Stimulated activated CD4-positive, alpha-beta T cell treated with anti-CD3 and anti-CD28 coated beads, Interleukin-15, amount 100 ng/mL, for 24 hours (primary cell): ENCODE measurements at places on chromosomes 7 and 10.

- no peak for DNase-seq
Observed at GRCh38 chr10:527416-527815, 162.1 kb downstream of the DIP2C start.

GRCh38 chr7:68207676-68208075, 1211.0 kb downstream of the TYW1 start:
- no peak for DNase-seq

GRCh38 chr7:142375710-142376313, 118.0 kb upstream of the PRSS58 start:
- DNase-seq = peak; percentile 23

- no peak for DNase-seq
Observed at GRCh38 chr7:16650266-16650665, 4.3 kb downstream of the BZW2 start.

GRCh38 chr7:80584778-80585177, 53.7 kb upstream of the CD36 start:
- no peak for DNase-seq

GRCh38 chr7:108296911-108297310, 159.3 kb downstream of the NRCAM start:
- DNase-seq = no peak

DNA sequence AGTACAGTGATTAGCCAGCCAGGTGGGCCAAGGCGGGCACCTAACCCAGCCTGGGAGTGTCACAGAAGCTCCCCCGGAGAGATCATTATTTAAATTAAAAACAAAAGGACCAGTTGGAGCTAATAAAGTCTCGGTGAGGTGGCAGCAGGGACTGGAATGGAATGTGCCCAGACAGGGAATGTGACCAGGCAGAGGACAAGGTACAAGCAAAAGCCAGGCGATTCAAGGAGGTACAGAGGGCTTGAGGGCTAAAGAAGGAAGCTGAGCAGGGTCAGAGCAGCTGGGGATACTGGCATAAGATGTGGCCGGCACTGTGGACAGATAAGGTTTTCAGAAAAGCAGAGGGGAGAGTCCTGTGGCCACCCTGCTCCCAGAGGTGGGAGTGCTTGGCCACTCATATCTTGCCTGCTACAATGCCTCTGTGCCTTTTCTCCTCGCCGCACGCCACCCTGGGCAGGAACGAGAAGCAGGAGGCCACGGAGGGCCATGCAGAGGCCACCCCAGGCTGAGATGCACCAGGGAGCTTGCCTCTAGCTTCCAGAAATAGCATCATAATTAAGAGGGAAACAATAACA, 13.2 kb downstream of the TMEM273 start:
- DNase-seq = no peak

DNA sequence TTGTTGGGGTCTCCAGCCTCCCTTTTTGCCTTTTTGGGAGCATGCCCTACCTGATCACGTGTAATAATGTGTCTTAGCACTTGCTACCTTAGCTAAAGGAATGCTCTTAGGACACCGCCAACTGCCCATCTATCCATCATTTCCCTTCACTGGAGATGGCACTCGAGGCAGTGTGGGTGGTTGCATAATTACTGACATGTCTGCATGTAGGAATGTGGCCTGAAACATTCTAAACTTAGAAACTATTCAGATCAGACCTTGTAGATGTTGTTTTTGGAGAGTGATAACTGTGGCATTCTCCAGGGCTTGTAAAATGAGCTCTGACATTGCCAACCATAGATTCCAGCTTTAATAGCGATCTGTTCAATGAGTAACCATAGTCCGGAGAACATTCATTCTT, 365.8 kb downstream of the BBS9 start:
- no peak for DNase-seq

- no peak for DNase-seq
Observed at GRCh38 chr7:139284252-139284896, 53.3 kb downstream of the UBN2 start.

- DNase-seq = no peak
Observed at GRCh38 chr7:105971845-105972244, 8.8 kb downstream of the CDHR3 start.

DNA sequence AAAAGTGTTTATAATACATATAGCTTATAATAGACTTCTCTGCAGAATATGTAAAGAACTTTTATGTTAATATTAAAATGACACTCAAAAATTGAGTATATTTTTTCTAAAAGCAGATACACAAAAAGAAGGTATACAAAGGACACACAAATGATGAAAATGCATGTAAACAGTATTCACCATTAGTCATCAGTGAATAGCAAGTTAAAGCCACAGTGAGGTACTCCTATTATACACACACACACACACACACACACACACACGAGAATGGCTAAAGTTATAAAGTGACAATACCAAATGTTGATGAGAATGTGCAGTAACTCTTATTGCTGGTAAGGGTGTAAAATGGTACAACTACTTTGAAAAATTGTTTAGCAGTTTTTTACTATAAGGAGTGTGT, 92.9 kb downstream of the ITGB1 start:
- no peak for DNase-seq

DNA sequence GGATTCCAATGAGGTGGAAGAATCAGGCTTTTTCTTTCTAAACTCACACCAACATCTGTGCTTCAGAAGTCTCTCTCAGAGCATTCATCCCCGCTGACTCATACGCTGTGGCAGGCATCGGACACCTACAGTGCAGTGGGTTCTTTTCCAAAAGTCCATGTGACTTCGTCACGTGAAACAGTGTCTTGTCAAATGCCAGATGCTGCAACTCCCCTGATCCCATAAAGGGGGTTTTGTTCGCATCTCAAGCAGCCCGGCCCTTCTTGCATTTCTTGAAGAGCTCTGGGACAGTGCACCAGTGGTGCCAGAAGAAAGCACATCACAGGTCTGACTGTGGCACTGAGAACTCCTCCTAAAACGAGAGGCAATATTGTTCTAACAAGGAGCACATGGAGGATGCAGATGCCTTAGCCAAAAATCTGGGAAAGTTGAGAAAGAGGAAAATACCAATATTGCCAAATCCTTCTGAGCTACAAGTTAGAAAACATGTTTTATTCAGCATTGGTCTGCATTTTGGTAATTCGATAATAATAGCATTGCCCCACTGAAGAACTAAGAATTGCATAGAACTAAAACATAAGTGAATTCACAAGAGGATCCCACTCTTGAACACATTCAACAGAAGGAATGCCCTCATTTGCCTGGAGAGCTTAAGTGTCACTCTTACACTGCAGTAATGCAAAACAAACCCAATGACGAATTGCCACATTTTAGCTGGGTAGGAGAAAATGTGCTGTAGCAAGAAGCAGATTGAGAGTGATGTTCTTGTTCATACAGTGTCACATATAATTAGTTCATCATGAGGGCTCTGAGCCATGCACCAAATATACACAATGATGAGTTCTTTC, 204.4 kb downstream of the CXCL12 start:
- no peak for DNase-seq

GRCh38 chr10:108404155-108404554, 1239.6 kb upstream of the SORCS1 start:
- no peak for DNase-seq

DNA sequence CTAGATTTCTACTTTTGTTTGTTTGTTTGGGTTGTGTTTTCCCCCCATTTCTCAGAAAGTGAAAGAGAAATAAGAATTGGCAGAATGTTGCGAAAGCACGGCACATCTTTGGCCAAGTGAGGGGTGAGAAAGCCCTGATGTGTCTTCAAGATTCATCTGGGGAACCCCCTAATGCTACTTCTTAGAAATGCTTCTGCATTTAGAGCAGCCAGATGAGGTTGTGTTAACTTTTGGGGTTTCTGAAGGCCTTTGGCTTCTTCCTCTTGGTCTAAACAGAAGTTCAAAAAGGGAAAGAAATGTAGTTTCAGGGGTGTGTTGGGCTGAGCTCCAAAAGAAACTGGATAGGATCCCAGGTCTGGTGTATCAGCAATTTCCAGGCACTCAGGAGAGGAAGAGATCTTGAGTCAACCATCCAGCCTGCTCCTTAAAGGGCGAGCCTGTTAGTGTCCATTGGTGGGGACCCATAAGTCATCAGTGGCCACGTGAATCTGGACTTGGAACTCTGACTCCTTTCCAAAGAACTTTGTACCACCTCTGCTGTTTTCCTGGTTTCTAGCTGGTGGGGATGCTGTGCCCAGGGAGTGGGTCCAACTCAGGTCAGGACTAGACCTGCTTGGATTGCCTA, 6.5 kb downstream of the DUSP5 start:
- DNase-seq = peak; percentile 72

GRCh38 chr7:100604976-100605911, 3.1 kb downstream of the PCOLCE start:
- peak; percentile 73 for DNase-seq

DNA sequence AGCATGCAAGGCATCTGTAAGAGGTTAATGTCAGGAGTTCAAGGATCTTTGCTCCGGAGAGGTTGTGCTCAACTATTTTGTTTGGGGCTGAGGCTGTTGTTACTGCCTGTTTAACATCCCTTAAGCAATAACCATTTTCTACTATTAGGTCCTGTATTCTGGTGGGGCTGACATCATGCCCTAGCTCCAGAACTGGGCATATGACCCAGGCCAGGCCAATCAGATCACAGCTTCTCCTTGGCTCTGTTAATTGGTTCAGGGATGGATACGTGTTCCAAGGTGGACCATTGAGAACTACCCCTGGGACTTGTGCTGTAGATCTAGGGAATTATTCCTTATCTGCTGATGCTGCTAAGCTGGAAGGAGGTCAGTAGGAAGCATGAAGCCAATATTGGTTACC, 67.0 kb downstream of the SYPL1 start:
- DNase-seq = no peak

- no peak for DNase-seq
Observed at GRCh38 chr10:118672766-118673715, 77.6 kb upstream of the PRLHR start.

DNA sequence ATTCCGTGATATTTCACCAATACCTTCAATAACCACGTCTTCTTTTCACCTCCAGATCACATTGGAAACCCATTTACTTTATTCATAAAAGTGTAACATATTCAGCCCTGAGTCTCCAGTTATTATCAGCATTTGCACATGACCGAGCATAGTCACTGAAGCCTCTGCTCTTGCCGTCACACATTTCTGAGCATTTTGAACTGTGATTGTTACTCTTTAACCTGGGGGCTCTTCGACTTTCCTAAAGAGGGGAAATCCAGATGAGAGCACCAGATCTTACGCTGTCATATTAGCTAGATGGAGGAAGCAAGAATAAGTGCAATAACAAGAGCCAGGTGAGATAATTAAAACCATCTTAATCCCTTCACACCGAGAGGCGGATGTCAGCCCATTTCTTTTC, 260.0 kb upstream of the NRP1 start:
- no peak for DNase-seq

DNA sequence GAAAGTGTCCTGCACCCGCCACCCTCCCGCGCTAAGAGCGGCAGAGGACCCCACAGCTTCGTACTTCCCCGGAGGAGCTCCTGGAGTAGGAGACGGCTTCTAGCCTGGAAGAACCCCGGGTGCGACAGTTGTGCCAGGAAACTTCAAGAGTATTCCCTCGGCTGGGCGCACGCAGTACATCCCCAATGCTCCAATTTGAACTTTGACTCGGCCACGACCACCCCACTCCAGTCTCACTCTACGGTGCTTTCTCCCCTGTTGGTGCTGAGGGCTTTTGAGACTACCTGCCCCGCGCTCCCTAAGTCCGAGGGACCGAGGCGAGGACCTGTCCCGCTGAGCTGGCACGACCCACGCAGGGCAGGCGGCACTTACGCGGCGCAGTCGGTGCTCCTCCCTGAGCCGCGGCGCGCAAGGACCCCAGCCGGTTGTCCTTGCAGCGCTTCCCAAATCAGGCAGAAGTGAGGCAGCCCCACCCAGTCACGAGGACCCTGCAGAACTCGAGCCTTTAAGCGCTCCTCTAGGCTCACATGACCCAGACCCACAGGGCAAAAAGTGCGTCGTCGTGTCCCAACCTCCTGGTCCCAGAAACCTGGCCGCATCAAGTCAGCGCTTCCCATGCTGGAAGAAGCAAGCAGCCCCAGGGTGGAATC, at the start of gene CPVL:
TSS of gene CPVL (minus strand) at position 481 of the 650 bp plus-strand sequence. CDS start 25,476 bp downstream, outside the sequence.
- DNase-seq = peak; percentile 5

GRCh38 chr10:132184816-132185593, 1.7 kb upstream of the DPYSL4 start:
- no peak for DNase-seq

DNA sequence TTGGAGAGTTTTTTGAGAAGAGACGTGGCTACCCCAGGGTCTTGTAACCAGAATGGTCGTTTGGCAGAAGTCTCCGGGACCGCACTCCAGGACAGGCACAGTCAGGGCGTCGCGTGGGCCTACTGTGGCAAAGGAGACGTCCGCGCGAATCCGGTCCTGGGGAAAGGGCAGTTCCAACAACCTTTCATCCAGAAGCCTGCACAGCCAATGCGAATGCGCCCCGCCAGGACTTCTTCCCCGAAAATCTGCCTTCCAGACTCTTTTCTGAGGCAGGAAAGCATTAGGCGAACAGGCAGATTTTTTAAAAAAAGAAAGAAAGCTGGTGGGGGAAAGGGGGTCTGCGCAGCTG, 2.0 kb downstream of the HPSE2 start:
- no peak for DNase-seq

GRCh38 chr7:116863936-116864500, 1.6 kb downstream of the CAPZA2 start:
- DNase-seq = no peak
